Right hindlimb (tissue), 1 donor: ENCODE measurements at places on chromosomes 4 and X.
A peak's percentile ranks its signal among the peaks of the same experiment; 100 is the strongest.

- no peak for DNase-seq
Measured at GRCh38 chr4:98466868-98467599, 191.4 kb downstream of the TSPAN5 start.

- no peak for DNase-seq
Measured at GRCh38 chrX:124223524-124223923, 108.9 kb upstream of the TEX13D start.

DNA sequence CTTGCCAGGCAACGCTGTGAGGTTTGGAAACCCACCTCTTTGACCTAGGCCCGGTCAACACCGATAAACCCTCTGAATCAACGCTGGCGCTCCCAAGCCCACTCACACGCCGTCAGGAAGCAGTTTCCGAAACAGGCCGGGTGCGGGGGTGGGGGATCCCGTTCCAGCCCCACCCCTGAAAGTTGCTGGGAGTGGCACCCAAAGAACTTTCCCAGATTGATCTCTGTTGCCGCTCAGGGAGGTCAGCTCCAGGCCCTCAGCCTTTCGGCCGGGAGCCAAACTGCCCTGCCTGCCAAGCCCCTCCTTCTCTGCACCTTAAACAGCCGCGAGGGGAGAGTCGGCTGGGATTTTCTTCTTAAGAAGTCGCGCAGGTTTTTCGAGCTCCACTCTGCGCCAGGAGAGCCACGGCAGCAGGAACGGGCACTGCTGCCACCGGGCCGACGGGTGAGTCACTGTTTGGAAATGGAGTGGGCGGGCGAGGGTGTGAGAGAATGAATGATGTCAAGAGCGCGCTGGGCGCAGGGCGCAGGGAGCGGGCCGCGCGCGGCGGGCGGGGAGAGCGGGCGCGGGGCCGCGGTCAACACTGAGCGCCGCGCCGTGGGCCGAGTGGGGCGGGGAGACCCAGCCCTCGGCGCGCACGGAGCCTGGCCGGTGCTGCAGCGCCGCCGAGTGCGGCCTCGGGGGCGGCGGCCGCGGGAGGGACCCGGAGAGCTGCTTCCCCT is at the start of gene SGMS2:
SGMS2 (plus strand) TSS at position 583 of the 722 bp plus-strand sequence. CDS start 70,622 bp downstream, outside the sequence.
- peak; percentile 88 for DNase-seq

GRCh38 chr4:42658261-42658660 is 1.4 kb upstream of the ATP8A1 start:
- no peak for DNase-seq

DNA sequence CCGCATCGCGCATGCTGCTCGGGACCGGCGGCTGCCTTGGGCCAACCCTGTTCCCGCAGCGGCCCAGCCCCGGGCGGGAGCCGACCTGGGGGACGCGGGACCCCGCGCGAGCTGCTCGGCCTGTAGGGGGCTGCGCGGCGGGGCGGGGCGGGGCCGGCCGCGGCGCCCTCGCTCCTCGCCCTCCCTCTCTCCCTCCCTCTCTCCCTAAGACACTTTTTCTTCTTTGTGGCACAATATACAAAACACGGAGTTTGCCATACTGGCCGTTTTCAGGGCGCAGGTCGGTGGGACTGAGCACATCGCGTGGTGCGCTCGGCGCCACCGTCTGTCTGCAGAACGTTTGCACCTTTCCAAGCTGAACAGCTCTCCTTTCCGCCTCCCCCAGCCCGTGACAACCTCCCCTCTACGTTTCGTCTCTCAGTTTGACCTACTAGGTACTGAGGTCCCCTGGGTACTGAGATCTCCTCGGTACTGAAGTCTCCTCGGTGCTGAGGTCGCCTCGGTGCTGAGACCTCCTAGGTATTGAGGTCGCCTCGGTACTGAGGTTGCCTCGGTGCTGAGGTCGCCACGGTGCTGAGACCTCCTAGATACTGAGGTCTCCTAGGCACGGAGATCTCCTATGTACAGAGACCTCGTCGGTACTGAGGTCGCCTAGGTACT is 261.1 kb upstream of the PLCXD1 start:
- DNase-seq: peak; percentile 27

- no peak for DNase-seq
Measured at GRCh38 chr4:14249226-14249625, 621.7 kb upstream of the BOD1L1 start.

DNA sequence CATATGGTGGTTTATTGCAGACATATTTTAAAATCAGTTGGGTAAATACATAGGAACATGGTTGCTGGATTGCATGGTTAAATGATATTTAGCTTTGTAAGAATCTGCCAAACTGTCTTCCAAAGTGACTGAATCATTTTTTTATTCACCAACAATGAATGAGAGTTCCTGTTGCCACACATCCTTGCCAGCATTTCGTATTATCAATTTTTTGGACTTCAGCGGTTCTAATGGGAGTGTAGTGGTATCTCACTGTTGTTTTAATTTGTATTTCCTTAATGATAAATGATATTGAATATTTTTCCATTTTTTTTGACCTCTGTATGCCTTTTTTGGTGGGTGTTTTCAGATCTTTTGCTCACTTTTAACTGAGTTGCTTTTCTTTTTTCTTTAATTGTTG is 1.4 kb upstream of the MTHFD2L start:
- DNase-seq: no peak

DNA sequence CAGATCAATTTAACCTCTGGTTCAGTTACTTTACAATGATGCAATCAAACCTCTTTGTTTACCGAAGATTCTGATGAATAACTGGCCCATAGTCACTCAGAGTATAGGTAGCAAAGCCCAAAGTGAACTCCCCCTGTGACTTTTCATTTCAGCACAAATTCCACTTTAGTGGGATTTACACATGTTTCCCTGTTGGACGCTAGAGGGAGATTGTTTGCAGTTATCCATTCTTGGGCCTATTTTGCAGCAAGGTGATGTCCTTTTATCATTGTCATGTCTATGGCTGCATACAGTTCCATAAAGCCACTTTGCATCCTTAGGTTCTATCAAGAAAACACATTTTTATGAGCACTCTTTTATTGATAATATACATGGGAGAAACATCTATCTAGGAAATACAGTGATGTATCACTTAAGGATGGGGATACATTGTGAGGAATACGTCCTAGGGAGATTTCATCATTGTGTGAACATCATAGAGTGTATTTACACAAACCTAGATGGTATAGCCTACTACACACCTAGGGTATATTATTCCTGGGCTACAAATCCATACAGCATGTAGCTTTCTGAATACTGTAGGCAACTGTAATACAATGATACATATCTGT is 14.5 kb upstream of the DKK2 start:
- DNase-seq: no peak

- no peak for DNase-seq
Measured at GRCh38 chr4:72768364-72768763, 199.3 kb upstream of the ADAMTS3 start.

GRCh38 chr4:89722517-89722916 is 114.4 kb downstream of the SNCA start:
- DNase-seq: no peak

DNA sequence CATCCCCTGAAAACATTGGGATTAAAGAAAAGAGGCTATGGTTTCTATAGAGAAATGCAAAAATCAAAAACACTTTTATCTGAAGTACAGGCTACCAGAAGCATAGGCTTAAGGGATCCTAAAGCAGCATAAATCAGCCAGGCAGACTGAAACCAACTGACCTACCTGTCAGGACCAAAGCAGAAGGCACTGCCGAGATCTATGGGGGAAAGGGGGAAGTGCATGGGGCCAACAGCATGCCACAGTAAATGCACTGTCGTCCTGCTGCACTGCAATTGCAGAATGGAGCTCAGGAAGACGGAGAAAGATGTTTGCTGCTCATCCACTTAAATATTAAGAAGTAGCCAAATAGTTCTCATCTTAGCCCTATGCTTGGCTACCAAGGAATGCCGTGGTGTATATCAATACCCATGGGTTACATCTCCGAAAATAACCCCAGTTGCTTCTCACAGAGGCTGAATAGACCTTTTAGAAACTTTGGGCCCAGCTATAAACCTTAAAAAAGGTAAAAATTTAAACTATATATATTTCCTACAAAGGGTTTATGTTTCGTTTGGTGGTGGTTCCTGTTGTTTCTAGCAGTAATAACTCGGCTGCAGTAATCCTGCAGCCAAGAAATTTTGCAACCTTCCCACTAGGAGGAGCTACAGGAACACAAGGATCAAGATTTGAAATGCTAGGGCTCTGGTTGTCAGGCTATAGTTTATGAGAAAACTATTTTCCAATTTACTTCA is 312.2 kb upstream of the DIAPH2 start:
- DNase-seq: peak; percentile 19

DNA sequence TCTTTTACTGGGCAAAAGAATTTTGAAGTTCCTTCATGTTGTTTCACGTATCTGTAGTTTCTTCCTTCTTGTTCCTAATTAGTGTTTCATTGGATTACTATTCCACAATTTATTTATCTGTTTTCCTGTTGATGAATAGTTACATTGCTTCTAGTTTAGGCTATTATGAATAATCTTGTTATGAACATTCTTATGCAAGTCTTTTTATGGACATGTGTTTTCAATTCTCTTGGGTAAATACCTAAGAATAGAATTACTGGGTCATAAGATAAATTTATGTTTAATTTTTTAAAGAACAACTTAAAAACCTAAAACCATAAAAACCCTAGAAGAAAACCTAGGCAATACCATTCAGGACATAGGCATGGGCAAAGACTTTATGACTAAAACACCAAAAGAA is 70.9 kb upstream of the RXFP1 start:
- no peak for DNase-seq

GRCh38 chr4:152264106-152264505 is 271.8 kb downstream of the FBXW7 start:
- DNase-seq: no peak

GRCh38 chr4:86432559-86433134 is 72.8 kb upstream of the MAPK10 start:
- DNase-seq: no peak

- no peak for DNase-seq
Measured at GRCh38 chrX:25207803-25208475, 192.2 kb upstream of the ARX start.

- DNase-seq: no peak
Measured at GRCh38 chr4:170001745-170002267, 24.4 kb downstream of the MFAP3L start.

- peak; percentile 68 for DNase-seq
Measured at GRCh38 chr4:22389240-22389870, 126.5 kb downstream of the ADGRA3 start.

DNA sequence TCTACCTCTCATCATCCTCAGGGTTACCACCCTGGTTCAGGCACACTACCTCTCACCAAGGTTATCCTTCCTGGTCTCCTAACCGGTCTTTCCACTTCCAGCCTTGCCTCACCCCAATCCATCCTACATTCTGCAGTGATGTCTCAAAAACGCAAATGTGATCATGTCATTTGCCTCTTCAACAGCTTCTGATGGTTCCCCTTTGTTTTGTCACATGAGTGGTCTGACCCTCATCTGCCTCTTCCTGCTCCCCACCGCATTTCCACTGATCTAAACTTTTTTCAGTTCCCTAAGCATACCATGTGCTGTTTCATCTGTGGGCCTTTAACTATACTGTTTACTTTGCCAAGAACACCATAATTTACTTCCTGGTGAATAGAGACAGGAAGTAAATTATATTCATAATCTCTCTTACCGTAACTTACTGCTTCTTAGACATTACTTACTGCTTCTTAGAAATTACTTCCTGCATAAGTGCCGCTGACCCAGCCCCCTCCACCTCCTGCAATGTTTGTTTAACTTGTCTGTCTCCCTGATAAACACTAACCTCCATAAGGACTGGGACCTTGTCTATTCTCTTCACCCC is 27.1 kb upstream of the NSUN7 start:
- no peak for DNase-seq

- no peak for DNase-seq
Measured at GRCh38 chr4:142815834-142816233, 30.3 kb downstream of the INPP4B start.

- no peak for DNase-seq
Measured at GRCh38 chr4:102541697-102542096, 40.5 kb downstream of the NFKB1 start.

DNA sequence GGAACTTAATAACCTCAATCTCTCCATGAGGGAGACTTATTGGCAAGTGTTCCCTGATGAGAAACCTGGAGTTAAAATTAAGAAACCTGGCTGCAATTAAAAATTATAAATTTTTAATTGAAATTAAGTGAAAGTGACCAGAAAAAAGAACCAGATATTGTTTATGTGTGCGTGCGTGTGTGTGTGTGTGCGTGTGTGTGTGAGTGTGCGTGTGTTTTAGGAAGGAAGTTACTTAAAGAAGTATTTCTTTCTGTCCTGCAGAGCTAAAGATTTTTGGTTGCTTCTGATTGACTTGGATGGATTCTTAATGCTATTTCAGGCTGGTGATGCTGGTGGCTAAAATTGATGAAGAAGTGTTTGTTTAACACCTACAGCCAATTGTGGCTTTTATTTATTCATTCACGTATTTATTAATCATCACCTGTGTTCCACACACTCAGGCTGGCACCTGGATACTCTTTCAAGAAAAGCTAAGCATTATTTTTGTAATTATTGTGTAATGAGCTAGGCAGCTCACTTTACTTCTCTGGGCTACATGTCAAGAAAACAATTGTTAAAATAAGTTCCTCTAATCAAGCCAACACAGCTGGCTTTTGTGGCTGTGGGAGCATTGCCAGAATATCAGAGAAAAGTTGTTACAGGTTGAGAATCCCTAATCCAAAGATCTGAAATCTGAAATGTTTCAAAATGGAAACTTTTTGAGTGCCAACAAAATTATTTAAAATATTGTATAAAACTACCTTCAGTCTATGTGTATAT is 68.5 kb downstream of the CEP44 start:
- no peak for DNase-seq
